ENCODE measurements at places on chromosomes 6 and 20.

- DNase-seq: no peak
Observed at GRCh38 chr6:20875369-20875963, 341.2 kb downstream of the CDKAL1 start.

- no peak for DNase-seq
Observed at GRCh38 chr6:54624779-54625178, 221.8 kb upstream of the FAM83B start.

GRCh38 chr20:46767127-46767761 is 57.8 kb downstream of the SLC2A10 start:
- peak; percentile 64 for DNase-seq

DNA sequence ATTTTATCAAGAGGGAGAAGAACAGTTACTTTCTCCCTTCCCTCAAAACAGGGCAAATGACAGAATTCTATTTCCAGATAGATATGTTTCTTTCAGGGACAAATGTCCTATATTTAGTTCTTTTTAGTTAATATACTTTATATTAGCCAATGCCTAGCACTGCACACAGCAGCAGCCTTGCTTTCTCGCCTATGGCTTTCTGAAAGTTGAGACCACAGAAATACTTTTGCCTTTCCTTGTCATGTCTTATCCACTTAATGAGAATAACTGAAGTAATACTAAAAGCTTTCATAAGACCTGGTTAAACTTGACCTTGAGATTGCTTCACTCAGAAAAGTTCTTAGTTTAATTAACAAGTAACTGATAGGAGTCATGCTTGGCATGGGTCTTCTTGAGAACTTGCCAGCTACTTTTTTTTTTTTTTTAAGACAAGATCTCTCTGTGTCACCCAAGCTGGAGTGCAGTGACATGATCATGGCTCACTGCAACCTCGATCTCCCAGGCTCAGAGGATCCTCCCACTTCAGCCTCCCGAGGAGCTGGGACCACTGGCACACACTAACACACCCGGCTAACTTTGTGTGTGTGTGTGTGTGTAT is 159.3 kb downstream of the CDKAL1 start:
- no peak for DNase-seq

GRCh38 chr20:5772704-5773103 is 22.5 kb downstream of the SHLD1 start:
- DNase-seq: no peak

GRCh38 chr6:41277605-41278004 is 8.9 kb downstream of the TREM1 start:
- no peak for DNase-seq

DNA sequence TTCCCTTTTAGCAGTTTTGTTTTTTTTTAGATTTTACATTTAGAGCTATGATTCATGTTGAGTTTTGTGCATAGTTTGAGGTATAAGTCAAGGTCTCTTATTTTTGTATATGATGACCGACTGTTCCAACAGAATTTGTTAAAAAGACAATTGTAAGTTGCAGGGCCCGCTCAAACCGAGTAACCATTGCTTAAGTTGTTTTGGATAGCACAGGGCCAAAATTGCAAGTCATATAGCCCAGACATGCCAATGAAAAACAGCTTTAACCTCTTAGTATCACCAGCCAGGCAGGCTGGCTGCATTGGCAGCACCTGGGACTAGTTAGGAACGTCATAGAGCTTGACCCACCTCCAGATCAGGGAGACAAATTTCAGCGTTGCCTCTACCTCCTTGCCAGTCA is 47.3 kb downstream of the PFDN4 start:
- no peak for DNase-seq

DNA sequence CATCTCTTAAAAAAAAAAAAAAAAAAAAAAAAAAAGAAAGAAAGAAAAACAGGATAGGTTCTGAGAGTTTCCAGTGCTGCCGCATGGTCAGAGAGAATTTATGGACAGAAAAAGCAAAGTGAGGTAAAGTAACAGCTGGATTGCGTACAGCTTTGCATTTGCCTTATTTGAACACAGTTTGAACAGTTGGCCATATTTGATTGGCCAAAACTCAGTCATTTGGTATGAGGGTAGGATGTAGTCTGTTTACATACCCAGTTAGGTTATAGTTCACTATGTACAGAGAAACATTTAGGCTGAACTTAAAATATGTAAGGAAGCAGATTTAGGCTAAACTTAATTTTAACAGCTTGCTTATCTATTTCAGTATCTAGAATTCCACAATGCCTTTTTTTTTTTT is 17.5 kb upstream of the L3MBTL1 start:
- DNase-seq: no peak

GRCh38 chr6:24016286-24016685 is 109.7 kb upstream of the NRSN1 start:
- DNase-seq: no peak

DNA sequence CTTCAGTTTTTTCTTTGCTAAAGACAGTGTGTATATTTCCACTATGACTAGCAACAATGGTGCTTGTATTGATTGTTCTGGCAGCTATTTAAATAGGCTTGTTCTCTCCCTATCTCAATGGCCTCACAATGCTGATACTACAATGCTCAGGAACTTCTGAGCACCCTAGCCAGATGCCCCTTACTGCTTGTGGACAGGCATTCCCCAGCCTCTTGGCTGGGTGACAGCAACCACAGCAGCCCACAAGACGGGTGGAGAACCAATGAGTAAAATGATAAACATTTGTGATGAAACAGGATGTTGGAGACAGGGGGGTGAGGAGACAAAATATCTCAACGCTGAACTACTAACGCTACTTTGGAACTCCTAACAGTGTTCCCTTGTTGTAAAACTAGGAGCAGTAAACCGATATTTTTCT is 42.3 kb downstream of the HIVEP2 start:
- no peak for DNase-seq

GRCh38 chr20:4973330-4974097 is 27.8 kb downstream of the SLC23A2 start:
- no peak for DNase-seq

DNA sequence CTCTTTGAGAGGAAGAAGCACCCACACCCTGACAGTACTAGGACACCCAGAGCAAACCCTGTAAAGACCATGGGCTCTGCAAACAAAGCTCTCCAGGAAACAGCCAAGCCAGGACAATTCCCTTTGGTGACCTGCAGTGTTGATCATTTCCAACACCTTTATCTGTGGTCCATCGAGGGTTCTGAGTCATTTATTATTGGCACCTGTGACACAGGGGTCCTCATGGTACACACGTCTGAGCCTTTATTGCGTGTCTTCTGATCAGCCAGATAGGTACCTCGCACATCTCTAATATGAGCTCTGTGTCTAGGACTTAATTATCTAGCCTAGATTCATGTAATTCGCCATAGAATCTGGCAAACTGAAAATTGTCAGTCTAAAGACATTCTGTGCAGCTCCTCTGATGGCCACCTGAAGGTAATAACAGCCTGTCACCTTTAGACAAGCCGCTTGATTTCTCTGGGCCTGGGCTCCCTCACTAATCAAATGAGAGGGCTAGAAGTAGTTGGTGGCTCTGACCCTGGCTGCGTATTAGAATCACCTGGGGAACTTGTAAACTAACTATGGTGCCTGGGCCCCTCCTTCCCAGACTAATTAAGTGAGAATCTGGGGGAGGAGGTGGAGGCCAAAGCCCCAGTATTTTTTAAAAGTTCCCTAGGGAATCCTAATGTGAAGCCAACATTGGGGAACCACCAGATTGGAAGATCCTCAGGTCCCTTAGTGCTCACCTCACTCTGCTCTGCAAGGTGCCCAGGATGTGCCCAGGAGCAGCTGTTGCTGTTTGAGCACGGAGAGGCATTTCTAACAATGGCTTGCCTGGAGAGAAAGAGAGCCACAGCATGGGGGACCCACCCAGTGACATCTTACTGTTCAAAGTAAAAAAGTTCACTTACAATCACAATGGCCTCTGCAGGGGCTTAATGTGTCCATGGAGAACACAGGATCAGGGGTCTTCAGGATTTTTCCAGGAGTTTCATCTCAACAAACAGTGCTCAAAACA is 122.0 kb upstream of the ARID1B start:
- DNase-seq: no peak

GRCh38 chr6:30325150-30325872 is 1.4 kb upstream of the TRIM39 start:
- peak; percentile 61 for DNase-seq

- no peak for DNase-seq
Observed at GRCh38 chr6:108689272-108690161, 128.8 kb downstream of the FOXO3 start.

DNA sequence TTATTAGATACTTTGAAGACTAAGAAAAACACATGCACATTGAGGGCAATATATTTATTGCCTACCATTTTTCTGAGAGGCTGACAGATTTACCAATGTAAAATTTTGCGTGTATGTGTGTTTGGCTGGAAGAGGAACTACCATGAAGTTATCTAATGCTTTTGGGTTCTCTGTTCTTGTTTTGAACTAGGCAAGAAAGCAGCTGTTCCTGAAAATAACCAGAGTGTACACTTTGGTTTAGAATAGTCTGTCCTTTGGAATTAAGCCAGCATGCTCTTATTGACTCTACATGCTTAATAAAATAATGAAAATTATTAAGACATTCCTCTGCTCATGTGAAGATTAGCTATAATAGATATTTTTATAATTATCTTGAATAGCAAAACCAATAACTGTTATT is 129.2 kb downstream of the MYB start:
- no peak for DNase-seq

All from HEK293T (cell line).